ENCODE measurements at places on chromosomes 7 and 10.

GRCh38 chr10:124911124-124912067, 30.5 kb upstream of the ZRANB1 start:
- DNase-seq = peak; percentile 58

- peak; percentile 20 for DNase-seq
Measured at GRCh38 chr7:101913851-101914250, 96.4 kb downstream of the CUX1 start.

DNA sequence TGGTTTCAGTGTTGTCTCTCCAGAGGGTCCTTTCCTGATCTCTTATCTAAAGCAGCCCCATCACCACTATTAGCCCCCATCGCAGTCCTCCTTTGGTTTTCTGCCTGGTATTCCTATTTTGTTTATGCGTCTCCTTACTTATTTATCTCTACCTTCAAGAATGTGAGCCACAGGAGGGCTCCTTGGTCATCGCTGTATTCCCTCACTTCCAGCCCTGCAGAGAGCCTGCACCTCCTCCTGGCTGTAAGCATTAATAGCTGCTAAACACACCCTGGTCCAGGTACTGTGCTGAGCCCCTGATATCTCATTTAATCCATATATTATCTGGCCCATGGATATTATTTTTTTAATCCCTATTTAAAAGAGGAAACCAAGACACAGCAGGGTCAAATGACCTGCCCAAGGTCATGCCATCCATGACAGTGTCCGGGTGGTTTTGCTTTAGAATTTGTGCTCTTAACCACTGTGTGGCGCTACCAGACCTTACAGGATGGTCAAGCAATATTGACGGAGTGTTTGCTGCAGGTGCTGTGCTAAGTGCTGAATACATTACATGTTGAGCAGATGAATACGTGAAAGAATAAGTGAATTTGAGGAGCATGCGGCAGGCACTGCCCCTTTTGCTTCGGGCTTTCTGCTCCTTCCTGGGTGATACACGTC, 227.2 kb downstream of the ADAM12 start:
- no peak for DNase-seq

DNA sequence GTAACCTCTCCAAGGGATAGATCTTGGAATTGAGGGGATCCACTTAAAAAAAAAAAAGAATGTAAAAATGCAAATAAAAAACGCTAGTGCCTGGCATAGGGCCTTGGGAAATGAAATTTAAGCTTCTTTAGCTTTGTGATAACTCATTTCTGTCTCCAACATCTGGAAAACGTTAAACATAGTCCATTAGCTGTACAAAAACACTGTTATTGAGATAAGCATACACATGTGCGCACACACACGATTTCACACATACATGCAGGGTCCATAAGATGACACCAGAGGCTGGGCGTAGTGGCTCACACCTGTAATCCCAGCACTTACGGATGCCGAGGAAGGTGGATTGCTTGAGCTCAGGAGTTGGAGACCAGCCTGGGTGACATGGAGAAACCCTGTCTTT, 13.7 kb upstream of the CUL2 start:
- no peak for DNase-seq

DNA sequence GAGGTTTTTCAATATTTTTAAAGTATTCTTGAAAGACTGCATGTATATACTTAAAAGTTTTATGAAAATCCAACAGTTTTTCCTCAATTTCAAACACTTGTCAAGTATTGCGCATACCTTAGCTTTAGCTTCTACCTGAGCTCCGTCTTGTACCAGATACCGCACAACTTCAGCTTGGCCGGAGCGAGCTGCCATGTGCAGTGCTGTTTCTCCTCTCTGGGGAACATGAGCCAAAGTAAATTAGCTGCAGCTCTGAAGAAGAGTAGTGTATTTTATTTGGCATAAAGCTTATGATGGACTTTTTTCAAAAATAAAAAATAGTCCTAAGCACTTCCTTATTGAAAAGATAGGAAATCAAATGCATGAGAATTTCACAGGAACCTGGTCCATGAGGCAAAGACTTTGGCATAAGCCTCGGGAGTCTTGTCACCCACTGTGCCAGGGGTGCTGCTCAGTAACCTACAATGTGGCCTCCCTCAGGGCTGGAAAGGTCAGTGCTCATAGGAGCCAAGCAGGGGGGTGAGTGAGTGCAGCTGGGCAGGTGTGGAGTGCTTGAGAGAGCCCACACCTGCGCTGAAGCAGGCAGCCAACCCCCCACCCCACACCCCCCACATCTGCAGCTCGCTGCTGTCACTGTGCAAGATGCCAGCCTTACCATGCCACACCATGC, 189.5 kb downstream of the ANK3 start:
- DNase-seq = no peak

DNA sequence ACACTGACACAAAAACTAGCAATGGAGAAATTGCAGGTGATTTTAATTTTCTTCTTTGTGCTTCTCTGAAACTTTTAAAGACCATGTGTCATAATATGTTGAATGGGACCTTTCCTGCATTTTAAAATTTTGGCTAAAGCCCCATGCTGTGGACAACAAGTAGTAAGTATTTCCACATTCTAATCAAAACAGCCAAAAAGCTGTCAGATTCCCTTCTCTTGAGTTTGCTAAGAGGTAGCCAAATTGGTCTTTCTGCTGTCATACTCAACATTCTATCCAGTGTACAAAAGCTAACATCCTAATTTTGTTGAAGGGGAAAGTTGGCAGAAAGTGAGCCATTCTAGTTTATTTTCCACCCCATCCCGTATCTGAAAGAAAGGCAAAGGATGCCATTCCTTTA, 447.6 kb downstream of the TFEC start:
- DNase-seq = no peak

DNA sequence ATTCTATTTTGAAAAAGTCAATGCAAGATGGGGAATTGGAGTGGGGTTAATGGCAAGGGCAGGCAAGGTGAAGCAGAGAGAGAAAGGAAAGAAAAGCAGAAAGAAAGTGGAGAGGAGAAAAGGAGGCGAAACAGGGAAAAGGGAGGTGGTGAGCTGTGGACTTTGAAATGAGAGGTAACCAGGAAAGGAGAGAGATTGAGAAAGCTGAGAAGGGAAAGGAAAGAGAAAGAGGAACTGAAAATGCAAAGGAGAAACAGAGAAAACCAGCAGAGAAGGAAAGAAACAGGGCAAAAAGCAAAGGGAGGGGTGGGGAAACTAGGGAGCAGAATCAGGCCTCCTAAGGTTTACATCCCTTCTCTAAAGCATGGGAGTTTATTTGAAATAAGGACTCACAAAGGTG, 72.5 kb upstream of the TPK1 start:
- no peak for DNase-seq

- no peak for DNase-seq
Measured at GRCh38 chr10:14757986-14758385, 16.7 kb downstream of the FAM107B start.

- DNase-seq = no peak
Measured at GRCh38 chr10:34537629-34538231, 277.4 kb downstream of the PARD3 start.

DNA sequence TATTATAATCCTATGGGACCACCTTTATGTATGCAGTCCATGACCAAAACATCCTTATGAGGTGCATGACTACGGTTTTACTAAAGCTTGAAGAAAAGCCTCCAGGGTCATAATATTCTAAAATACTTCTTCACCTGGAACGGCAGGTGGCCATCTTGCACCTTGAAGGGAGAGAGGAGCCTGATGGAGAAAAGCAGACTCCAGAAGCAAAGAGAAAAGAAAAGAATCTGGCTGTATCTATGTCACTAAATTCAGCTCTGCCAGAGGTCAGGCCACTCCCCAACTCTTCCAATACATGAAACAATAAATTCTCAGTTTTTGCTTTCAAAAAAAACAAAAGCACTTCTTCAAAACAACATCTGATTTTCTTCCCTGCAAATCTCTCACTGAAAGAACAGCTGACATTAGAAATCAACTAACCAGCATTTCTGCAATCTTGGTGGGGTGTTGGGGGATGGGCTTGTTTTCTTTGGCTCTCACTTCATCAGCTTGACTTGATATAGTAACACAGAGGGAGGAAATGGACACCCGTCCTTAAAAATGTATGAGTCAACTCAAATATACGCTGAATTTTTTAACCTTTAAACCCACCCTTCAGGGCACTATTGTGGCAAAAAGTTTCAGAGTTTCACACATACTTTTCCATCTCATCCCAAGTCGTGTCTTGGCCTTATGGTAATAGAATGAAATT, 21.7 kb downstream of the HIBADH start:
- no peak for DNase-seq

- DNase-seq = no peak
Measured at GRCh38 chr7:98531717-98532116, 85.4 kb upstream of the NPTX2 start.

DNA sequence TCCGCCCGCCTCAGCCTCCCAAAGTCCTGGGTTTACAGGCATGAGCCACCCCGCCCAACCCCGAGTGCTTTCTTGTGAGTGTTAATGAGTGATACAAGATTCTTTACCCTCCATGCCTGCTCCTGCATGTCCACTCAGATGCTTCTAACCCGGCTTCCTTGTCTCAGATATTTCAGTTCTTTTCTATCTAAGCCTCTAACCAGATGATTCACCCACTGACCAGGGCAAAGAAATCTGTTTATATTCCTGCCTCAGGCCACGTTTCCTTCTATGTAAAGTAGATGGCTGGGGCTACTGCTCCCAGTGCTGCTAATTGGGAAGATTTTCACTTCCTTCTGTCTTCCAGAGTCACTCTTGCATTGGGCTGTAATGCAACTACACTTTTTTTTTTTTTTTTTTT, 395.1 kb upstream of the ANKRD30A start:
- no peak for DNase-seq

DNA sequence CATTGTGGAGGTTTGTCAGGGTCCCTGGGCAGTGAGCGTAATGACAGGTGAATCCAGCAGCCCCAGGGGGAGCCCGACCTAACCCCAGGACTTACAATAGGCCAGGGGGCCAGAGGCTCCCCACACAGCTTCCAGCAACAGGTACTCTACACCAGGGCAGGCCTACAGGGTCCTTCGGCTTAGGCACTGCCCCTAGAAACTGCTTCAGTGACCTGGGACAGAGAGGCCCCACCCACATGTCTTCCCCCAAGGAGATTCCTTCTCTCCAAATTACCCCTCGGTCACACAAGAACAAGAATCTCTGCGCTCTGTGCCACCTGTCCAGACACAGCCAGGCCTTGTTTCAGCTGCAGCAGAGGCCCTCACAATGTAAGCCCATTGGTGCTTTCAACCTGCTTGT, 24.4 kb downstream of the SKIDA1 start:
- DNase-seq = no peak

- DNase-seq = no peak
Measured at GRCh38 chr10:123800289-123800688, 91.3 kb downstream of the CPXM2 start.

GRCh38 chr7:43902542-43903054, 3.8 kb downstream of the URGCP start:
- DNase-seq = no peak

DNA sequence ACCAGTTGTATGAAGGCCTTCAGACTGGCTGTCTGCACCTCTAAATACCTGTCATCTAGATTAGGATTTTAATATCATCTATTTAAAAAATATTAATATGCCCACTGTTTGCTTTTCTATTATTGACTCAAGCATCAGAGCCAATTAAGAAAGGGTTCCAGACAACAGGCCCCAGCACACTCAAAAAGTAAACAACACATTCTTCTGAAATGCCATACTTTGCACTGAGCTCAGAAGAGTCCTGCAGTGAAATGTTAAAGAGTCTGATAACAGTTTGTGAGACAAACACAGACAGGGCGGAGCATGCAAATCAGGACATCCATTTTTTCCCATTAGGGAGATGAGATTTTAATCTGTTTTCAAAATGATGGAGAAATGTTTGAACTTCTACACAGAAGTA, 45.9 kb upstream of the KLF6 start:
- no peak for DNase-seq

DNA sequence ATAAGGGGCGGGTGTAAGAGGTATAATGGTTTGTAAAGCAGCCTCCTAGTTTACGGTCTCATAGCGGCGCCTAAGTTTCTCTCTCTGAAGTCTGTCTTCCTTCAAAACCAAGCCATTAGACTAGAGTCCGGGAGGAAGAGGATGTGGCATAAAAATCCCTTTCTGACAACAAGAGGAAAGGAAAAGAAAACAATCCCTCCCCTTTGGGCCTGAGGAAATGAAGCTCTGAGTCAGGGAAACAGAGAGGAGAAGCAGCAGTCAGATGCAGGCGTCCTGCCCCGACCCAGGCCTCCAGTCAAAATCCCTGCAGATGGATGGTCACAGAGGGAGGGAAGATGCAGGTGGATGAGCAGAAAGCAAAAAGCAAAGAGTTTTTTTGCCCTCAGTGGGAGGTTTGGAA, 23.7 kb downstream of the PARP12 start:
- DNase-seq = no peak

DNA sequence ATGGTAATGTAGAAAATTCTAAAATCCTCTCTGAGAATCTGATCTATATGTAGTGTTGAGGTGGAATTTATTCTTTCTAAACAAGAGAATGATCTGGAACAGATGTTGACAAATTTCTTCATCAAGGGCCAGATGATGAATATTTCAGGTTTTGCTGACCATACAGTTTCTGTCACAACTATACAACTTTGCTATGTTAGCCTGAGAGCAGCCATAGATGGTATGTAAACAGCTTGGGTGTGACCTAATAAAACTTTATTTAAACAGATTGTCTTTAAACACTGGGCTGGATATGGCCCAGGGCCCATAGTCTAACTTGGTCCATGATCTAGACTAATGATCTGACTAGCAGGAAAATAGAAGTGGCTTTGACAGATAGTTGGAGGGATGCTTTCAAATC, 213.6 kb upstream of the CELF2 start:
- no peak for DNase-seq

- DNase-seq = no peak
Measured at GRCh38 chr10:101319241-101319915, 34.6 kb upstream of the BTRC start.

- no peak for DNase-seq
Measured at GRCh38 chr7:140235114-140235513, 58.3 kb upstream of the KDM7A start.

DNA sequence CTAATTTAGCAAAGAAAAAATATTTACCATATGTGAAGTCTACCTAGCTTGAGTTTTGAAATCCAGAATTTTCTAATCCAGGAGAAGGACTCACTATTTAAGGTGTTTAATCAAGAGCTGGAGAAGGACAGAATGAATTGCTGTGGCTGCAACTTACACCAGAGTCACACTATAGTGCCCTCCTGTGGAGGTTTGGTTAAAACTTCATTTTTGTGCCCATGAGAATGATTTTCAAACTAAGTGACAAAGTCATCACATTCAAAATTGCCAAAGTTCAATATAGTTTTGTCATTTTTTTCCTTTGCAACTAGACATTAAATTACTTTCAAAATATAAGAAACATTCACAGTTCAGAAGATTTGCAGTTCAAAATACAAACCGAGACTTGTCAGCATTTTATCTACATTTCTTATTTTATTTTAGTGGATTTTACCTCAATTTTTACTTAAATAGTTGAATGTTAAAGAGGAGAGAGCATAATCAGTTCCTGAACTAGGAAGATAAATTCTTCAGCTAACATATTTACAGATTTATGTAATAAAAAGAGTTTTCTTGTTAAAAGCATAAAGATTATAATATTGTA, 70.7 kb downstream of the CABCOCO1 start:
- DNase-seq = peak; percentile 79

- DNase-seq = no peak
Measured at GRCh38 chr7:92875173-92875572, 38.8 kb upstream of the CDK6 start.

GRCh38 chr7:48638041-48638440, 286.3 kb upstream of the CDC14C start:
- no peak for DNase-seq

All from Kasumi-1 (cell line).